ENCODE measurements at places on chromosomes 12 and 14.

GRCh38 chr12:54173066-54173726 is 15.6 kb downstream of the SMUG1 start:
- no peak for DNase-seq

DNA sequence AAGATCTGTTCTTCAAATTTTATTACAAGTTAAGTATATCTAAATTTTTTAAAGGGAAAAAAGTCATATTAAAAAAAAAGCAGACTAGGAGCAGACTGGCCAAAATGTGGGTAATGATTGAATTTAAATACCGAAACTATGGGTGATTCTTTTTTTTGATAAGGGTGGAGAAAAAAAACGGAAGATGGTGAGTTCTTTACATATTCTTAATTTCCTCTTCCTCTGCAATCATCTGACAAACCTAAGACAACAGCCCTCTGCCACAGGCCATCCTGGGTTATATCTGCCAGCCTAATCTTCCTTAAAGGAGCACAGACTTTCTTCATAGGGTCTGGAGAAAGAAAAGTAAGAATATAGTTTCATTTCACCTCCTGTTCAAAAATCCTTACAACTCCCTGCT is 108.0 kb downstream of the PPP2R5E start:
- no peak for DNase-seq

GRCh38 chr12:115313929-115314328 is 630.0 kb upstream of the TBX3 start:
- DNase-seq = peak; percentile 60

GRCh38 chr12:47636908-47637780 is 68.7 kb downstream of the RPAP3 start:
- DNase-seq = peak; percentile 13

GRCh38 chr12:117494833-117495655 is 133.6 kb upstream of the NOS1 start:
- DNase-seq = no peak

GRCh38 chr14:68137704-68138619 is 318.4 kb downstream of the RAD51B start:
- peak; percentile 97 for DNase-seq

GRCh38 chr12:22038734-22039133 is 7.3 kb upstream of the CMAS start:
- DNase-seq = no peak

GRCh38 chr14:24612196-24612595 is 2.7 kb upstream of the GZMH start:
- DNase-seq = no peak

DNA sequence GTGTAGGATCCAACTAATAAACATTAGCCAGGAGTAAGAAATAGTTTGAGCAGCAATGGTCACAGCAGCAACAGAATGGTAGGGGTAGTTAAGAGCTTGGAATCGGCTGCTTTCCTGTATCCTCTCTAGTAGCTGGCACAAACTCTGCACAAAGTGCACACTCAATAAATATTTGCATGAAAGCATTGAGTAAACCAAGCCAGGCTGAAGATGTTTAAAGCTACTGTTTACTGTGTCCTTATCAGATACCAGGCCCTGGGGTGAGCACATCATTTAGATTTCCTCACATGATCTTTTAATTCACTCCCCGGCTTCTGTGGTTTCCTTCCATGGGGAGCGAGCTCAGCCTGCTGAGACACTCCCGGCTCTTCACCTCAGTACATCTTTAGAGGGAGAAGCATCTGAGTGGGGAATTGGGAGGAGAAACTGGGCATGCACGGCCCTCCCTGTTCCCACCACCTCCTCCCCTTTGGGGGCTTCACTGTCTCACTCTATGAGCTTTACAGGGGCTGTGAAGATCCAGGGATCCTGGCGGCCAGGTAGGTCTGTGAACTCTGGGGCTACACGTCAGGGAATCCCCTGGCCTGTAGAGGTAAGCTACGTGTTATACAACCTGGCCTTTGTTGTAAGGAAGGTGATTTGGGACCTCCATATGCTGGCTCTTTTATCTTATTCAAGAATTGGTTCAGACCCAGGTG is 107.2 kb upstream of the VASH1 start:
- DNase-seq = no peak

GRCh38 chr14:74616996-74617700 is 5.1 kb upstream of the LTBP2 start:
- no peak for DNase-seq

GRCh38 chr12:48873096-48873495 is 7.4 kb upstream of the RND1 start:
- DNase-seq = no peak

GRCh38 chr14:28284546-28285300 is 481.9 kb upstream of the FOXG1 start:
- DNase-seq = no peak

- DNase-seq = no peak
These were observed 46.7 kb downstream of the NOPCHAP1 start for GRCh38 chr12:105032703-105033357.

DNA sequence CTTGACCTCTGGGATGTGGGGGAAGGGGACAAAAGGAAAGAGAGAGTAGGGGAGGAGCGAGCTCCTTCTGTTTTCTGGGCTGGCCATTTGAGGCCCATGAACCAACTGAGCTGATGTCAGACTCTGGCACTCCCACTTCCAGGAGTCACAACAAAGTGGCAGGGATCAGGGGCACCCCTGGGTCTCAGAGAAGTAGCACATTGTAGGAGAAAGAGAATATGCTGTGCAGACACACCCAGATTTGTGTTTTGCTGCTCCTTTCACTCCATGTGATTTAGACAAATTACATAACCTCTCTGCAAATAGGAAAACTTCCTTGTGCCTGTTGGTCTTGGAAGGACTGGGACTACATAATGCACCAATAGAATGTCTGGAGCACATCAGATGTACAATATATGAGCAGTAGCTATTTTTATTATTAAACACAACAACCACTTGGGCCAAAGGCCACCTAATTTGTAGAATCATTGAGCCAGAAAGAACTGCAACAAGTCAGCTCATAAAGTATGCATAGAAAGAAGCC is 265.5 kb downstream of the ZFP36L1 start:
- DNase-seq = no peak

- no peak for DNase-seq
These were observed 299.4 kb downstream of the CACNA1C start for GRCh38 chr12:2352203-2352602.

DNA sequence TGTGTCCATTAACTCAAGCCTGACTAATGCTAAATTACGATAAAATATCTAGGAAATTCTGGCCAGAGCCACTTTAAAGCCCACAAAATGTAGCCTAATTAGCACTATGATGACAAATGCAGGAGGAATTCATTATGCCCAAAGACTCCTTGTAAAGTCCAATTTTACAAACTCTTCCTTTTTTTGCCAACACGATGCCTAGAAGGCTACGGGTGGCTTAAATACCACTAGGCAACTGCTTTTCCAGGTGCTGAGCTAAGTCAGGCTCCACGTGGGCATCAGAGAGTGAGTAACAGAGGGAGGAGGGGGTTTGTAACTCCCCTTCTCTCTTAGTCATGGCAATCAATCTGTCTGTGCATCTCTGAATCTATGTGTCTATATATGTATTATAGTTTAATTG is 172.4 kb upstream of the NTF3 start:
- peak; percentile 75 for DNase-seq

Measured in urothelium cell line (cell line).